ENCODE measurements at places on chromosomes 16 and 17. TPM values are rescaled to one million over a fixed set of nuclear protein-coding genes. Genes with fewer than 3 reads are reported as not detected.

DNA sequence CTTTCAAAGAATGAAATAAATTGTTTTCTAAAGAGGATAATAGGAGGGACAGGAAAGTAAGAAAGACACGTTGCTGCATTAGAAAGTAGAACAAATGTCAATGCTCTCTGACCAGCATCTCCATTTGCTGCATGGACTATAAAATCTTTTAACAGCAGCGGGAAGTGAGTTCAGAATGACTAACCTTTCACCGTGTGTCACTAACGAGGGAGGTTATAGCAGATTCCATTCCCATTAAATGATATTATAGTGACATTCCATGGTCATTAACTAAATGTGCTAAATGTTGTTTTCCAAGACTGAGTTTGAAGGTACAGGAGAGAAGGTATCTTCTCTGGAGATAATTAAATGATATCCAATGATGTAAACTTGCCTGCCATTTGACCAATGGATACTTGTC lies 127.1 kb upstream of the HS3ST3A1 start:
- no peak for ATAC-seq

- peak; percentile 91 for ATAC-seq
These were observed 29.6 kb downstream of the ZNF778 start for GRCh38 chr16:89246903-89247733.

Gene PPY
- not detected for total RNA-seq

DNA sequence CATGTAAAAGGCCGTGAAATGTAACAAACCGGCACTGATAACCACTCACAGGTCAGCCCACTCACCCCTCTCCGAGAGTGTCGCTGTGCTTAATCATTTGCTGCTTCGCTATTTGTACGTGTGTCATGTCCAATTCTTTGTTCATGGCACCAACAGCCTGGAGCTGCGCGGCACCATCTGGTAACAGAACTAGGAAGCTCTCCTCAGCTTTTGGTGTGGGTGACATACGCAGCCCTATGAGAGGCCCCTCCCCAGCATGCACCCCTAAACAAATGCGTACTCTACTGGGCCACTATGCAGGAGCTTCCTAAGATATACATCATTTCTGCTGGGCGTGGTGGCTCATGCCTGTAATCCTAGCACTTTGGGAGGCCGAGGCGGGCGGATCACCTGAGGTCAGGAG lies 2.3 kb upstream of the PECAM1 start:
- no peak for ATAC-seq

- ATAC-seq = no peak
These were observed 2.0 kb downstream of the WSCD1 start for GRCh38 chr17:6072157-6072556.
